Stimulated activated CD8-positive, alpha-beta memory T cell treated with anti-CD3 and anti-CD28 coated beads, Interleukin-2, amount 100 ng/mL, for 1 hour (primary cell): ENCODE measurements at places on chromosomes 1 and 21.
A peak's percentile ranks its signal among the peaks of the same experiment; 100 is the strongest.

GRCh38 chr1:155308493-155309422 is at the start of gene FDPS:
Gene FDPS, plus strand, starts transcription at chr1:155308866. Its CDS starts 924 bp downstream, at chr1:155309790.
- DNase-seq, result peak; percentile 94

DNA sequence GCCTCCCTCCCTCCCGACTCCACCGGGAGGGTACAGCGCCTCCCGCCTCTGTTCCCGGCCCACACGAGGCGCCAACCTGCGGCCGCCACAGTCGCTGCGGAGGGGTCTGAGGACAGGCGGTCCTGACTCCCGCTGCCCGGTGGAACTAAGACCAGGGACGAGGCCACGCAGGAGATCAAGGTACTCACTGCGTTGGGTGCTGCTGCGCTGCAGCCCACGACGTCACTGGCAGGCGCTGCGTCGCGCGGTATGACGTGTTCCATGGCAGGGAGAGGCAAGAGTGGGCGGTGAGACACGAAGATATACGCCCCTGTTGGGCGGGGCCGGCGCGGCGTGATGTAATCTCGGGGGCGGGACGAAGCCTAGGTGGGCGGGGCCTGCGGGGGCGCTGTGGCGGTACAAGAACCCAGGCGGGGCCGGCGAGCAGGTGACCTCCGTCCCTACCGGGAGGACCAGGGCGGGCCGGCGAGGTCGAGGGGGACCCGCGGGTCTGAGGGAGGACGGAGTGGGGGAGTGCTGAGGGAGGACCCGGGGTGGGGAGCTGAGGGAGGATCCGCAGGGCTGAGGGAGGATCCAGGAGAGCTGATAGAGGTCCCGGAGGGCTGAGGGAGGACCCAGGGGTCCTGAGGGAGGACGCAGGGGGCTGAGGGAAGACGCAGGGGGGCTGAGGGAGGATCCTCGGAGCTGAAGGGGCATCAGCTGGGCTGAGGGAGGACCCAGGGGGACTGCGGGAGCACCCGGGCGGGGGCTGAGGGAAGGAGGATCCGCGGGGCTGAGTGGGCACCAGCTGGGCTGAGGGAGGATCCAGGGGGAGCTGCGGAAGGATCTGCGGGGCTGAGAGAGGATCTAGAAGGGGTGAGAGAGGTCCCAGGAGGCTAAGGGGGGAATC is at the start of gene MRPL55:
Gene MRPL55, minus strand, starts transcription at position 227 of the 889 bp plus-strand sequence. CDS start 1,039 bp downstream, outside the sequence.
- DNase-seq, result peak; percentile 100

DNA sequence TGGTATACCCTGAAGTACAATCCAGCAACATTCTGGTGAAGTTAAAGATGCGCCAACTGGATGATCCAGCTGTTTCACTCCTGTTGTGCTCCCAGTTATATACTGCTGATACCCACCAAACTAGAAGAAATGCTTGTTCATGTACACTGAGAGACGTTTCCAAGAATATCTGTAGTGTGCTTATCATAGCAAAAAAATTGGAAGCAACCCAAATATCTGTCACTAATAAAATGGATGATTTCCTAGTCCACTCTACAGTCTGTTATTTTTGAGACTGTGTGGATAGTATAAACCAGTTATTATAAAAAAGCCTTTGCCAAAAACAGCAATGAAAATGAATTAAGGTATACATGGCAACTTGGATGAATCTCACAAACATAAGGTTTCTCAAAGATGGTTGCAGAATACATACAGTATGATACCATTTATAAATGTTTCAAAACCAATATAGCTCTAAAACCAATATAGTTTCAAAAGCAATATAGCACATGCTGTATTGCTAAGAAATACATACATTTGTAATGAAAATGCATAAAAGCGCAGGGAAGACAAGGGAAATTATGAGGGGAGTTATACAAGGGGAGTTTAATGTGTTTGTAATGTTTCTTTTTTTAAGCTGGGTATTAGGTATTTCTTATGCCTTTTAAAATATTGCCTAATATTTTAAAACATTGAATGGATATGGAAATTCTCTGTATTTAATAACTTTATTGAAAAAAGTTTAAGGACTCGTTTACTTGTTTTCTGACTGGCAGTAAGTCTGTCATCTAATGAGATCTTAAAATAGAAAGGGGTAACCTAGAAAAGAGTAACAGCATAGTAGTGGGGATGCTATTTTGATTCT is 36.5 kb downstream of the GPSM2 start:
- no peak for DNase-seq

DNA sequence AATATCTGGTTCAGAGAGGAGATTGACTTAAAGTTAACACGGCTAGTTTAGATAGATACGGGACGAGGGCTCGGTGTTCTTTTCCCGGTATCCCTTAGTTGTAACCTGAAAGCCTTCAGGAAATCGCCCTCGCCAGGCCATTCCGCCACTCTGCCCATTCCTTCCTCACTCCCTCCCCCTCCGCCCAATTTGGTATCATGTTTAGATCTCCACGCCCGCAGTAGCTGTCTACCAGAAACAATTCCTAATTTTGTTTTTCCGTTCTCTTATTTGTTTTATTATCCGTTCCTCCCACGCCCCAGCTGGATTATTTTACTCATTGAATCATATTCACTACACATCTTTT is 685 bp upstream of the VAMP4 start:
- DNase-seq, result peak; percentile 1

GRCh38 chr1:205598841-205599668 is 32.8 kb downstream of the ELK4 start:
- DNase-seq, result no peak
